Mammary epithelial cell (primary cell): ENCODE measurements at places on chromosomes 4 and X. TPM values are rescaled to one million over a fixed set of nuclear protein-coding genes. Genes with fewer than 3 reads are reported as not detected.

The PRSS12 gene
- 32.6 and 33.0 TPM in 2 replicates for total RNA-seq

The VSIG4 gene
- not detected in 2 replicates for total RNA-seq

The SHOX gene
- total RNA-seq: not detected

The ATOH1 gene
- not detected in 2 replicates for total RNA-seq

The PGM2 gene
- 21.7 and 33.0 TPM in 2 replicates for total RNA-seq

The SLC25A5 gene
- 204 TPM for total RNA-seq

The CFI gene
- total RNA-seq: 3.7 and 5.3 TPM in 2 replicates

DNA sequence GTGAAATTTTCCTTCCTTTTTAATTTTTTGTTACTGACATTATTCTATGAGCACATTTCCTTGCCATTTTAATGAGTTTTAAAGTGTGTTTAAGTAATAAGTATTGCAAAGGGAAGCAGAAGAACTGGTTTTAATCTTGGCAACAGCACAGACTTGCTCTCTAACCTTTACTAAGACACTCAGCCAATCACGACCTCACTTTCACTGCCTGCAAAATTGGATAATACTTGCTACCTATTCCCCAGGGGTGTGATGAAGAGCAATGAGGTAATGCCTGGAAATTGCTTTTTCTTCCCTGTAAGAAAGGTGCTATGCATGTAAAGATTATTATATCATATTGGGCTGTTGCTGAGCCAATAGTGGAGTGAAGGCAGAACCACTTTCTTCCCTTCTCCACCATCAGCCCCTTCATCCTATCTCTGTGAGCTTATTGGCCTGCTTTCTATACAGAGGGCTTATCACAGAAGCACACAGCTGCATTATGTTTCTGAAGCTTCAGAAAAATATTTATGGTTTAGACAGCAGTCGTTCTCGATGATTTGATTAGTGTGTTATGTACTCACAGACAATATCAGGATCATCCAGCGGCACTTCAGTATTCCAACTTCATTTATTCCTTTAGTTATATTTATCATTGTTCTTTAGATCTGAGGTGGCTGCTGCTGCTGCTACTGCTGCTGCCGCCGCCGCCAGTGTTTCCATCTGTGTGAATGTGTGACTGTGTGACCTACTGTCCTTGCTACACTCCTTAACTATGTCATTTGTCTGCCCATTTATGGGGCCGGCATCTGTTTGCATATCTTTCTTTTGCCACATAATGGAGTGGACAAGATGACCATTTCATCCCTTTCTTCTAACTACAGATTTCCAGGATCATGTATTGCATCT is 255.1 kb downstream of the C4orf33 start:
- no peak for DNase-seq

GRCh38 chr4:102554482-102554881 is 53.3 kb downstream of the NFKB1 start:
- no peak for DNase-seq

DNA sequence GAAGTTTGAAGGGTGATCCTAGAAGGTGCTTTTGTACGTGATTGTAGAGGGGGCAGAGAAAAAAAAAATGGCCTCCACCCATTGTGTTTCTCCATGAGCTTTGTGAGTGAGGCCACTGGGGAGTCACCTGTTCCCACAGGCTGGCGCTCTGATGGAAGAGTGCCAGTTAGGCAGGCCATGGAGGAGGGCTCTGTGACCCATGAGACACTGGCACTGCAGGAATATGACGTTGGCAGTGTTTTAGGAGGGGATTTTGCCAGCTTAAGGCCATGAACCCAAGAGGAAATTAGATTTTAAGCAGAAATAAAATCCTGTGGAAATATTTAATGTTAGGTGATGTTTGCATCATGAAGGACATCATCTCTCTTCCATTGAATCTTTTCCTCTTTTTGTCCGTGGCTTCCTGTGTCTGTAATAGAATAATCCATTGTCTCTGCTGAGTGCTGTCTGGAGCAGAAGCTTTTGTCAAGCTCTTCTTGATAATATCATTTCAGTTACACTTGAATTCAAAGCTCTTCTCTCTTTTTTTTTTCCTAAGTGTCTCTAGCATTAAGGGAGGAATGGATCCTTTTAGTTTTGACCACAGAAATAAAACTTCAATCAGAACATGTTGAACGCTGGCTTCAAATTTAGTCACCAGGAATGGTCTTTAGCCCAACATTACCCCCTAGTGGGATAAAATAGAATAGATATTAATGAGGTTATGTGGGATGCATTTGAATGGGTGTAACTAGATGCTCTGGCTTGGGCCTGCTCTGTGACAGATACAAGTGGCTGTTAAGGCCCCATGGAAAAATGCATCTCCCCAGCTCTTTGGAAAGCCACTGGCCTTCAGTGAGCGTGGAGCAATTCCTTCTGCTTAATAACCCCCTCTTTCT is 41.0 kb upstream of the UCP1 start:
- DNase-seq: peak; percentile 45

DNA sequence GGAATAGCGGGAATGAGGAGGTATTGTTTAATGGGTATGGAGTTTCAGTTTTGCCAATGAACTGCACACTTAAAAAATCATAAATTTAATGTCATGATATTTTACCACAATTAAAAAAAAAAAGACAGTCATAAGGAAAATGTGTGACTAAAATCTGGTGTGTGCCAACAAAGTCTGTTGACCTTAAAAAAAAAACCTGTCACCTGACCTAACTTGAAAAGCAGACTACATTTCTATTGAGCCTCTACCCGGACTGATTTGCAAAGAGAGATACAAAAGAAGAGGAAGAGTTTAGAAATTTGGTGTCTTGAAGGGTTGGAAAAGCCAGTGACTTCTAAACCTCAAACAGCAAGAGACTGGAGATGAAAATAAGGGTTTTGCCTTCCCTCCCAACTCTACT is 48.4 kb downstream of the TMEM150C start:
- DNase-seq: no peak

DNA sequence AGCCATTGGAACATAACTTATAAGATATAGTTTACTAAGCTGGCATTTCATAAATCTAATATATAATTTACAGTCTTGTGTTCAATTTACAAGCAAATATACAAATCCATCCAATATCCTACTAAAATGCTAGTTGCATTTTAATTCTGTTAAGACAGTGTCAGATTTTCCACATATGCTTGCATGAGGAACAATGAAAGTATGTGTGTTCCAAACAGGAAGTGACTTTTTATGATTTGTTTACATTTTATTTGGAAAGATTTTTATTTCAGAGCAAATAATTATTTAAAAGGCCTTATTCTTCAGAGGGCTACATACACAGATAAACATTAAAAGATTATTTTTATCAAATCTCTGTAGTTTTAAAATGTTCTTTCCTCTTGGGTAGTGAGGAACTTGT is 130.1 kb downstream of the KLHL34 start:
- DNase-seq: no peak

DNA sequence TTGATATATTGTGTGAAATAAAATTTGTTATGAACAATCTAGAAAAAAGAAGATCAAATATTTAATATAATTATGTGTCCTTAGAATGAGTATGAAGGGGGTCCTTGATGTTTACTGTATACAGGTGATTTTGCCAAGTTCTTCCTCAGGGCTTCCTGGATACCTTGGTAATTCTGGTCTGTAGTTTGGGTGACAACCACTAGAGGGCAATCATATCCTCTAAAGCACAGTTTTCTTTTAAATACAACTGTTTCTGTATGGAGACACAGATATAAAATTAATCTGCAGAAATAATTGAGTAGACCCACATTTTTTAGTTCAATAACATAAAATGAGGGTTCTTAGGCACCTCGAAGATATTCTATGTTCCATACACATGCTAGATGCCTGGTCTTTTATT is 157.7 kb downstream of the SPANXN1 start:
- peak; percentile 5 for DNase-seq

DNA sequence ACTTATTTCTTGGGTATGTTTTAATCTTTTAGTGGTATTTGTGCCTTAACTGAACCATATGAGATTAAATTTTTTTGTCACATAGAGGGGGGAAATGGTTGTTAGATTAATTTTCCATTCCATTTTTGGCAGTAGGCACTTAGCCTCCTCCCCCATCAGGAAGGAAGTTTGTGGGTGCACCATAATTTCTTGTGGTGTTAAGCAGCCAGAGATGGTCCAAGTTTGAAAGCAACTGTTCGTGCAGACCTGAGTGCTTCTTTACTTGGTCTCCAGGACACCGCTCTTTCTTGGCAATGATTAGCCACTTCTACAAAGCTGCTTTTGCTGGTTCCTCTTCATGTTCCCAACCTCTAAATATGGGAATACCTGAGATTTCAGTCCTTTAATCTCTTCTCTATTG is 92.7 kb upstream of the RPL34 start:
- no peak for DNase-seq

- DNase-seq: no peak
Measured at GRCh38 chr4:121072224-121073003, at the start of gene NDNF. Gene NDNF, minus strand, starts transcription at chr4:121072535. Its CDS starts 26,698 bp downstream, at chr4:121045837.

GRCh38 chrX:132568291-132568690 is 79.5 kb upstream of the MBNL3 start:
- no peak for DNase-seq

- DNase-seq: no peak
Measured at GRCh38 chr4:71487344-71487920, 148.6 kb downstream of the SLC4A4 start.

DNA sequence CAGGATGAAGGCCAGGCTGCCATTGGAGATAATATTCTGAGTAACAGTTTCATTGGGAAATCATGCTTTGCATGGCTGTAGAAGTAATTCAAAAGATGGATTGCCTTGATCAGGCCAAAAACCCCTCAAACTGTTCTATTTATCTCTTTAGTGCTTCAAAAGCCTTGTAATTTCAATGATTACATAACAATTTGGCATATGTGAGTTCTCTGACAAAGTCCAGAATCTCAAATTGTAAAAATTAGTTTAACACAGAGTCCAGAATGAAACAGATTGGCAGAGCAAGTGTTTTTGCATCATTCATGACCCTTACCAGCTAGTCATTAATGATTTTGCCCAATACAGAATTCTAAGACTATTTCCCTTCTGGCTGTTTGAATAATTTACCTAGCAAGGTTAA is 347.3 kb downstream of the SPRY1 start:
- DNase-seq: no peak

GRCh38 chr4:7323461-7323871 is 111.3 kb downstream of the PSAPL1 start:
- DNase-seq: no peak

DNA sequence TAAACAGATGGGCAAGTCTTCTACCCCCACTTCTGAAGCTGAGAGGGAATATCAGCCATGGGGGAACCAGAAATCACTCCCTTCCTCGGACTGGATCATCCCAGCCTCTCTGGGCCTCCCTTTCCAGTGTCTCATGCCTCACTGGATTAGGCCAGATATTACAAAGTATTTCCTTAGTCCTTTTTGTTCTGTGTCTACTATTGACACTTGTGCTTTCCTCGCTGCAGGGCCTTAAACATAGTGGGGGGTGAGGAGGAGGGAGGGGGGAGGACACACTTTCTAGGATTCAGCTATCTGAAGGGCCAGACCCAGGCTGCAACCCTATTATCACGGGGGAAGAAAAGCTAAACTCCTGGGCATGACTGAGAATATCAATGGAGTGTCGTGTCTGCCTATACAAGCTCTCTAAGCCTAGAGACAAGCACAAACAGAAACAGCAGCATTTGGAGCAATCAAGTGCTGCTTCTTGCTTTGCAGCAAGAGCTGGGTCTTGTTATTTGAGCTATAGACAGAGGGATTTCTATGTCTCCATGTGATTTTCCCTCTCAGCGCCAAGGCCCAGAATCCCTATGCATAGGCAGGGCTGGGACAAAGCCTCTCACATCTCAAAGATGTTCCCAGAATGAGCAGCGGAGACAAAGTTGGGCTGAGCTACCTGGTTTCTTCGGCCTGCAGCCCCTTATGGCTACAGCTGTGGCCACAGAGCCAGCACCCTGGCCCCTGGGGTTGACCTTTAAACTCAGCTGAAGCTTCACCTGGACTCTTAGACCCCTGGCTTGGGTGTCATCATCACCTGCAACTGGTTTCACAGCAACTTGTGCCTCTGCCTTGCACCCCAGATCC is 20.2 kb downstream of the PJA1 start:
- DNase-seq: no peak
